ENCODE measurements at places on chromosomes 6 and 20. TPM values are rescaled to one million over a fixed set of nuclear protein-coding genes. Genes with fewer than 3 reads are reported as not detected.

GRCh38 chr20:63483834-63484233, 11.4 kb upstream of the KCNQ2 start:
- no peak for DNase-seq

The CST2 gene
- polyA plus RNA-seq: not detected

DNA sequence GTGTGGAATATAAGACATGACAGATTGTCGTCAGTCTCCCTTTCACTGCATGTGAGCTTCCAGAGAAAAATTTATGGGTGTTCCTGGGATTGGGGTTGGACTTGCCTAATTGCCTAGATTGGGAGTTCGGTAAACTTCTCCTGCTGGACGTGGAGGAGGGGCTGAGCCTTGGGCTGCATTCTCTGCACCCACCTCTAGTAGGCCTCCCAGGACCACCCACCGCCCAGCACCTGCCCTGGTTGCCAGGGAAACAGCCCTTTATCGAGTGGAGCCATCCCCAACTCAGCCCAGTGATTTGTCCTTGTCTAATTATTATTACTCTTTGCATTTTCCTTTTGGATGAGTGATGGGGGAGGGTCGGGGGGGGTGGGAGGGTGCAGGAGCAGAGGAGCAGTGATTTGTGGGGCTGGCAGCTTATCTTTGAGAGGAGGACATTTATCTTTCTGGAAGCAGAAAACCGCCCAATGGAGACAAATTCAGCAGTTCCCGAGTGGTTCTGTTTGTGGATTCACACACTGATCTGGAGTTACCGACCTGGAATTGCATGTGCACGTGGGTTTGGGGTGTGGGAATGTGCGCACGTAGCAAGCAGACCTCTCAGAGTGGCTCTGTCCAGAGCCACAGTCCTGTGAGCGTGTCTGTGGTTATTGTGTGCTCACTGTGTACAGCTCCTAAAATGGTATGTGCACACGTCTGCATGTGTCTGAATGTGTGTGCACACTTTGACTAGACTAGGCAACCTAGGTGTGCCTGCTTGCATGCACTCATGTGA, 104.5 kb downstream of the DHX35 start:
- no peak for DNase-seq

- no peak for DNase-seq
Observed at GRCh38 chr20:61535956-61536355, 283.9 kb downstream of the CDH4 start.

The GSTA2 gene
- not detected for polyA plus RNA-seq

The PPP1R16B gene
- 4.2 TPM for polyA plus RNA-seq

GRCh38 chr6:46773201-46773855, 19.9 kb upstream of the MEP1A start:
- no peak for DNase-seq

The POPDC3 gene
- 74.1 TPM for polyA plus RNA-seq

All from muscle of arm (tissue), 14 donors.